Right cardiac atrium (tissue), 5 donors: ENCODE measurements at places on chromosomes 16 and 17.

GRCh38 chr17:45792437-45792836 is 8.3 kb downstream of the CRHR1 start:
- DNase-seq = no peak

- no peak for DNase-seq
Measured at GRCh38 chr16:8087597-8088289, 502.6 kb downstream of the TMEM114 start.

DNA sequence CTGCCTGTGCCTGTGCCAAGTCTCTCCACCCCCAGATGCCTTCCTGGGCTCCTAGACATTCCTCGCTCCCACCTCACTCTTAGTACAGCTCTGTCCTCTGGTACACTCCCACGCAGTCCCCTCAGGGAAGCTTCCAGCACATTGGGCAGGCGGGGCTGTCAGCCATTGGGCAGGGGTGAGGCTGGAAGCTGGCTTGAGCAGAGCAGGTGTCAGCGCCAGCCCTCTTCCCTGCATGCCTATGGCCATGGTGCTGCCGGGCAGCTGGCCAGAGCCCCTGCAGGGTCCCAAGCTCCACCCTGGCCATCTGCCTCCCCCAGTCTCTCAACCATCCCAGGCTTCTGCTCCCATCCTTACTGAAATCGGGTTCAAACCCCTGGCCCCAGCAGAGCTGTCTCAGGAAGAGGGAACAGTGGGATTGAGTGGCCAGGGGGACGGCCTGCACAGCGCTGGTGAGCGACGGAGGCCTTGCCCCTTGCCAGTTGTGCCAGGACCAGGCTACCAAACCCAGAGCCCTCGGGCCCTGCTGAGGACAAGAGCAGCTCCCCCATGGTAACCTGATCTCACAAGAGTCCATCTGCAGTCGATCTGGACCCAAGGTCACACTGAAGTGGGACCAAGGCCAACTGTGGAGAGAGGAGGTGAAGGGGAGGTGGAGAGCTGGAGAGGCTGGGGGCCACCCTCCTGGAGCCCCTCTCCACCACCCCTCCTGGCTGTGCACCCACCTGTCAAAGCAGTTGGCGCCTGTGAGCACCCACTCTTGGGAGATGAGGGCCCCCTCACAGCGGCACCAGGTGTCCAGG is 2.4 kb upstream of the B9D1 start:
- DNase-seq = no peak

DNA sequence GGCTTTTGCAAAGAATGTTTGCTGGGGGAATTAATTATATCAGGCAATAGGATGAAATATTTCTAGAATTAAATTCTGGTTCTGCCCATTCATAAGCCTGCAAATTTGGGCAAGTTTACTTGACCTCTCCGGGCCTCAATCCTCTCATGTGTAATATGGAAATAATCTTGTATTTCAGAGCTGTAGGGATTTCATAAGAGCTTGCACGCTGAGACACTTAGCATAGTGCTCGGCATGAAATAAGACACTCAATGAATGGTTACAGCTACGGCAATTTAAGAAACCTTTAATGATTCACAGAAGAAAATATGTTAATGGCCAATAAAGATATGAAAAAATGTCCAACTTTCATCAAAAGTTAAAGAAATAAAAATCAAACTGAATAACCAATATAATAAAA is 40.6 kb upstream of the PITPNM3 start:
- no peak for DNase-seq
